ENCODE measurements at places on chromosomes 12 and 14.

GRCh38 chr12:44384136-44384535 lies 492.0 kb downstream of the NELL2 start:
- no peak for DNase-seq

- peak; percentile 74 for DNase-seq
Measured at GRCh38 chr14:92846162-92846897, 52.2 kb downstream of the GOLGA5 start.

GRCh38 chr12:42130672-42131402 lies 13.8 kb downstream of the GXYLT1 start:
- no peak for DNase-seq

DNA sequence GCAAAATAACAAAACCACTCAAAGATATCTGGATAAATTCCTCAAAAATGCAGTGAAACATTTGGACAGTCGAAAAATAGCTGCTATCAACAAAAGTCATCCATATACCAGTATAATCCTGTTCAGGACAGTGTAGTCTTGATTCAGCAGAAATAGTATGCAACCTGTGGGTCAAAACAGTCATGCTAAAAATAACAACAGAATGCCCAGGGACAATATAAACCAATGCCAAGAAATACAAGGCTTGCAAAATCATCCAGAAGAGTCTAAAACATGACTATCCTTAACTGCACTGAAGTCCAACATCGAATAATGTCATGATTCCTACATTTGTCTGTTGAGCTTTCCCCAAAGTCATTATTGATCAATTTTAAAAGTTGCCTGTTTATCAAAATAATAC lies 425.9 kb downstream of the FSCB start:
- no peak for DNase-seq

- DNase-seq: no peak
Measured at GRCh38 chr12:30902596-30902995, 24.0 kb upstream of the TSPAN11 start.

- no peak for DNase-seq
Measured at GRCh38 chr12:67760586-67761275, 112.2 kb downstream of the DYRK2 start.

GRCh38 chr12:51132693-51133092 lies 40.2 kb downstream of the TFCP2 start:
- DNase-seq: no peak

DNA sequence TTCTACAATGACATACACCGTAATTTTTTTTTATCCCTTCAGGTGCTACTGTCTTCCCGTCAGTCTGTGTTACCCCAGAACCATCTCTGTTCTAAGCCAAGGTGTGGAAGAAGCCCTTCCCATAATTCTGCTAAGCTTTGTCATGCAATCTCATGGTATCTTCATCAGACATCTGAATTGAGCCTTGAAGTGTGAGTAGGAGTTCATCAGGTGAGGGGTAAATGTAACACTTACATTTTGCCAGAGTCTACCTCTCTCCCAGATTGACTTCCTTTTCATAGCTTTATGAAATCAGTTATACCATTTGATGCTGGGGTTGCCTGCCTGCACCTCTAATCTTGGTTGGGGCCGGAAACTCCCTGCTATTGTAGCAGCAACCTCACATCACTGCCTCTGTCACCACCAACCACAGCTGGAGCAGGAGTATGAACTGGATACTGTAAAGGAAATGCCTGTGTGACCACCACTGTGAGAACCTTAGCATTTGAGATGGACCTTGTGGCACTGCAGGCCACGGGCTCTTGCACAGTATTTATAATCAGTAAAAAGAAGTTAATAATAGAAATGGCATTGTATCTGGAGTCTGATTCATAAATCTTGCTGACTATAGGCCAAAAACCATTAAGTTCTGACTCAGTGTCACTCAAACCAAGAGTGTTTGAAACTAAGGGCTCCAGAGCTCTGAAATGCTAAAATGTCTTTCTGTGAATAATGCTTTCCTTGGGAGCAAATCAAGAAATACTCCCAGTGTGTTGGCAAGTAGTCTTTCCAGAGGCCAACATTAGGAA lies 58.7 kb upstream of the STK38L start:
- peak; percentile 76 for DNase-seq

- DNase-seq: no peak
Measured at GRCh38 chr12:64077922-64078321, 144.2 kb downstream of the KICS2 start.

- no peak for DNase-seq
Measured at GRCh38 chr14:22420598-22421186, 168.3 kb downstream of the DAD1 start.

DNA sequence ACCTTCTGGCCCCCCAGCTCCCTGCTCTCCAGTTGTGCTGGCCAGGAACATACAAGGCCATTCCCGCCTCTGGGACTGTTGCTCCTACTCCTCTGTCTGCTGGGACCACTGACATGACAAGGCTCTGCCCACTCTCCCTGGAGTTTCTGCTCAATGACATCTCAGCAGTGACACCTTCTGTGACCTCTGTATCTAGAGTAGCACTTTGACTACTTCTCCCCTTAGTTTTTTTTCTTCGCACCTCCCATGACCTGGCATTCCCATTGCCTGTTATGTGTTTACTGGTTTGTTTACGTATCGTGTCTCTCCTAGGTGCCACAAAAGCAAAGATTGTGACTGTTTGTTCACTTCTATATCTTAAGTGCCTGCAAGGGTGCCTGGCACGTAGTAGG lies 40.1 kb upstream of the TMEM263 start:
- DNase-seq: no peak

DNA sequence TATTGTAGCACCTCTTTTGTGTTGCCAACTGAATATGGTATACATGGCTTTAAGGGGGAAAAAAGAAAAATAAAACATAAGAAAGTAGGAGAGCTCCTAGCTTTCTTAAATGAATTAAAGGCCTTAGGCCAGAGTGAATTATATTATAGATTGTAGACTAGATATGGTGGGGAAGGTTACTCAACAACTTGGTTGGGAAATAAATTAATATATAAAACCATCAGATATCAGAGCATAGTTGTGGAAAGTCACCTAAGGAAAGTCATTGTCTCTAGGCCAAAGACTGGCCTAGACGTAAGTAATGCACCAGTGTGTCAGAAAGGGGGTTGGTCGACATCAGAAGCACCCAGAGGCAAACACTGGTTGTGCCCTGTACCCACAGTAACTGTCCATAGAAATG lies 391.8 kb downstream of the RAD51B start:
- no peak for DNase-seq

DNA sequence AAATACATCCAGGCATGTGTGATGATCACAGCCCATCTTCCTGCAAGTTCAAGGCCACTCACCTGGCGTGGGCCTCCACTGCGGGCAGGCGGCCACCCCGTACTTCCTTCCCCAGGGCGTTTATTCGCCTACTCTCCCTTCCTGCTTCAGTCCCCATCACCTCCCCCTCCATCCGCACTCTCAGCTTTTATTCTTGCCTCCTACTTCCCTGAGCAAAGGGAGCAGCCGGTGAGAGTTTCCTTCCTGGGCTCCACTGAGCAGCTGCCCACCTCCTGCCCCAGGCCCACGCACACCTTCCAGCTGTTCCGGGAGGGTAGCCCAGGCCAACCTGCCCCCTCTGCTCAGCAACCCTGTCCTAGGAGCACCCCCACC lies 4.1 kb downstream of the CYP46A1 start:
- no peak for DNase-seq

GRCh38 chr12:124730455-124730932 lies 133.2 kb downstream of the SCARB1 start:
- no peak for DNase-seq

DNA sequence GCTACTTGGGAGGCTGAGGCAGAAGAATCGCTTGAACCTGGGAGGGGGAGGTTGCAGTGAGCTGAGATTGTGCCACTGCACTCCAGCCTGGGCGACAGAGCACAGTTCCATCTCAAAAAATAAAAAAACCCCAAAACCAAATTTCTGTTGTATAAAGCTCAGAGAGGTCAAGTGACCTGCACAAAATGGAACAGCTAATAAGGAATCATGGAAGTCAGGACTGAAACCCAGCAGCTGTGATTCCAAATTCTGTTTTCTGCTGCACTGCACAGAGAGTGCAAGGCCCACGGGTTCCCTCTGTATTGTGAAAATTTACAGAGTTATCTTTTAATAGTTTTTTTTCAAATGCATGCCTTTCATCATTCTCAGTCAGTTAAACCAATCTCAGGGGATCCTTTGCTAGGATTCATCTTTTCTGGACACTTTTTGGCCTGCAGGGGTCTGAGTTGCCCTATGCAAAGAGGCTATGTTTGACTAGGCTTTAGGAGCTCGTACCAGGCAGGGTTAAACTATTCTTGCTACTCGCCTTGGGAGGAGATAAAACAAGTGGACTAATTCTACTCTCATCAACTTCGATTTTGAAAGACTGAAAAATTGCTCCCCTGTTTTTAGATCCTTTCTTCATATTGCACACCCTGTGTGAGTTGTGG lies 26.1 kb upstream of the AACS start:
- DNase-seq: no peak

GRCh38 chr12:81615026-81615588 lies 144.0 kb downstream of the PPFIA2 start:
- DNase-seq: no peak

- no peak for DNase-seq
Measured at GRCh38 chr14:57029620-57030253, 219.5 kb upstream of the OTX2 start.

- DNase-seq: no peak
Measured at GRCh38 chr14:49966971-49967630, 74.2 kb downstream of the ARF6 start.

- no peak for DNase-seq
Measured at GRCh38 chr12:119340578-119340977, 6.0 kb downstream of the CCDC60 start.

DNA sequence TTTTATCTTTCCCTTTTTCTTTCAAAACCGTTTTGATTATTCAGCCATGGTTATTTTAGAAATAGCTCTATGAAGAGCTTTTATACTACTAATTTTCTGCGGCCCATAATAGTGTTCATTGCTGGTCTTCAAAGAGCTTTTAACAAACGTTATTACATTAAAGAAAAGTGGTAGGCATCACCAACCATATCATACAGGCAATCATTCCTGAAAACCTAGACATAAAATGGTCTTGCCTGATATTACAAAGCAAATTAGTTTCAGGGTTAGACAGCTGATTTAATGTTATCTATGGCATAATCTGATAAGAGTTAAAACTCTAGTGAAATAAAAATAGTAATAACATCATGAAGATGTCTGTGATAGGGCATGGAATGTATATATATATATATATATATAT lies 89.7 kb upstream of the CNTN1 start:
- DNase-seq: no peak

DNA sequence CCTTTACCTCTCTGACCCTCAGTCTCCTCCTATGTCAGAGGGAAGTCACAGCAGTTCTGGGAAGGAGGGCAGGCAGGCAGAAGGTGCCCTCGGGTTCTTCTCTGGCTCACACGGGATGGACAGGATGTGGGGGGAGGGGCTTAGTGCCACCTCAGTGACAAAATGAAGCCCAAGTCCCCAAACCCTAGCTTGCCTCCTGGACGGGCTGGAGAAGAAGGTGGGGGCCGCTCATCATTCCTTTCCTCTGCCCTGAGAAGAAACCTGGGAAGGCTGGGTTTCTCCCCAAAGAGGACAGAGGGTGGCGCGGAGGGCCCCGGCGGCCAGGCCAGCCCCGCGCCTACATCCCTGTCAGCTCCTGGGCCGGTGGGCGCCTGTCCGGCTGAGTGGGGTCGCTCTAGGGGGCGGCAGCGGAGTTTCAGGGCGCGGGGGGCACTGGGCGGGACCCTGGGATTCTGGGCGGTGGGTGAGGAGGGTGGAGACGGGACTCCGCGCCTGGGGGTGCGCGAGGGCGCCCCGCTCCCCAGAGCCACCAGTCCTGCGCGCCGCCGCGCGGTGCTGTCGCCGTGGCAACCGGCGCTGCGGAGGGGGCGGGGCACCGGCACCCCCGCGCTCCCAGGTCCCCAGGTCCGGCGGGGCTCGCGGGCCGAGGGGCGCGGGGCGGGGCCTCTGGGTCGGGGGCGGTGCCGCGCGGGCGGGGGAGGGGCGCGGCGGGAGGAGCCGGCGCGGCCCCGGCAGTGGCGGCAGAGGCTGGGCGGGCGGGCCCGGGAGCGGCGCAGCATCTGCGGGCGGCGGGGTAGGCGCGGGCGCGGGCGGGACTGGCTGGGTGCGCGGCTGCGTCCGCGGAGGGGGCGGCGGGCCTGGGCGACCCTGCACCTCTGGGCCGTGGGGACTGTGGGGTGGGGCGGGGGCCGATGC lies at the start of gene TMEM121:
TSS of gene TMEM121 (plus strand) at position 723 of the 915 bp plus-strand sequence. CDS start 2,252 bp downstream, outside the sequence.
- DNase-seq: peak; percentile 31

- DNase-seq: no peak
Measured at GRCh38 chr12:25072906-25073650, 121.9 kb downstream of the DNAI7 start.

DNA sequence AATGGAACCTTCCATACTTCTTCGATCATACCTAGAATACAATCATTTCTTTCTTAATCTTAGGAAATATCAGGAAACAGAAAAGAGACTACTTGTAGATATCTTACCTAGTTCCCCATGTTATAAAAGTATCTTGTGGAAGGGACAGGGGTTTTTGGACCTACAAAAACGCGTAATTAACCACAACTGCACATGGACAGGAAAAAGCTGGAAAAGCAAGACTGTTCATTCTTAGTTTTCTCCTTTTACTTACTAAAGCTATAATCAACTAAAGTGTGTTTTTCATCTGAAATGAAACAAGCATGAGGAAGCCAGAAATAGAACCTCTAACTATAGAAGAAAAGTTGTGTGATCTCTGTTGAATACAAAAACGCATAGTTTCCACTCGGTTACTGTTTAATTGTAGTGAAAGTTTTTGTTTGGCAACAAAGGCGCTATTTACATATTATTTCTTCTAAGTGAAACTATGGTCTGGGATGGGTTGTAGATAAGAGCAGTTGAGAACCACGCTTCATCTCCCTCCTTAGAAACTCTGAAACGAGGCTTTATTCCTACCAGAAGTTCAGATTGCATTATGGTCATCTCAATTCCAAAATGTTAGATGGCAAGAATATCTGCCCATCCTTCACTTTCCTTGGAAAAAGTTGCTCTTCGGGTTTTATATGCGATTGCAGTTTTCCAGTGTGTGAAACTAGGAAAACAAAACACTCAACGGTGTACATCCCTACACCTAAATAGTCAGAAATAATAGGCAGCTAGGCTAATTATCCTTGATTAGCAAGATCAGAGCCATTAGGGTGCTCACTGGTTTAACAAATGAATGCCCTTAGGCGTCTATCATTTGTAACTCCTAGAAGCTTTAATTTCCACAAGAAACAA lies 1.1 kb downstream of the BCAT1 start:
- no peak for DNase-seq

- no peak for DNase-seq
Measured at GRCh38 chr14:102320671-102321455, 1.3 kb downstream of the ZNF839 start.

Data from activated CD4-positive, alpha-beta T cell treated with anti-CD3 and anti-CD28 coated beads, Interleukin-10, Interleukin-2, amounts not matched to agents 100 ng/mL and 50 ng/mL, durations not matched to agents 16 hours and 8 hours (primary cell).